NCI-H524 (cell line): ENCODE measurements at places on chromosomes 16 and 17.

- DNase-seq = no peak
These were observed 173.8 kb downstream of the RPTOR start for GRCh38 chr17:80718428-80718827.

DNA sequence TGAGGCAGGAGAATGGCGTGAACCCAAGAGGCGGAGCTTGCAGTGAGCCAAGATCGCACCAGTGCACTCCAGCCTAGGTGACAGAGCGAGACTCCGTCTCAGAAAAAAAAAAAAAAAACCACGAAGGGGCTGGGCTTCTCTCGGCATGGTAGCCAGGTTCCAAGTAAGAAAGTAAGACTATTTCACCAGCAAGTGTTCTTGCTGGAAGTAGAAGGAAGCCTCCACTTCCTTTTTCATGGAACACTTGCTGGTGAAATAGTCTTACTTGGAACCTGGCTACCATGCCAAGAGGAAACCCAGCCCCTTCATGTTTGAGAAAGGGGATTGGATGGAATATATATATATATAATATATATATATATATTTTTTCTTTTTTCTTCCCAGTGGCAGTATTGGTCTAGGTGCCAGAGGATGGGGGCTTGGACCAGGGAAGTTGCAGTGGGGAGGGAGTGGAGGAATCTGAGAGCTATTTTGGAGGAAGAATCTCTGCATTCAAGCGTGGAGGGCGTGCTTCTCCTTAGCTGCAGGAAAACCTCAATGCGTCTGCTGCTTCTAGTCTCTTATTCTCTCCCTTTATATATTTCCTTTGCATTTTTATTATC is 7.2 kb upstream of the N4BP1 start:
- no peak for DNase-seq

GRCh38 chr17:50479522-50480141 is 972 bp downstream of the RSAD1 start:
- peak; percentile 89 for DNase-seq

DNA sequence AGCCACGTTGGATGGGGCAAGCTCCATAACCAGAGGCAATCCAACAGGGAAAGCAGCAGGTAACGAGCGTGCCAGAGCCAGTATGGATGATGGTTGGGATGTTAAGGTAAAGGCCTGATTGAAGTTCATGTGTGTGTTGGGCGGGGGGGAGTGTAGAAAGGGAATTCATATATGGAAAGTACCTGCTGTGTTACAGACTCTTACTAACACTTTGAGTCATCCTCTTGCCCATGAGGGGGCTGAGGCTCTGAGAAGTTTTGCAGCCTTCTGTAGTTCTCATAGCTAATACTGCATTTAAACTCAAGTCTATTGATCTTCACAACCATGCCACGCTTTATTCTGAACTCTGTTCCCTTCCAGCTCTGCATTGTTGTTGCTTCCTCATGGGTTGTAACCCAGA is 28.5 kb downstream of the SYCE1L start:
- no peak for DNase-seq

GRCh38 chr17:76887802-76888201 is 19.6 kb downstream of the MGAT5B start:
- no peak for DNase-seq

GRCh38 chr17:5219536-5219935 is 15.1 kb downstream of the SCIMP start:
- DNase-seq = no peak

- DNase-seq = no peak
These were observed 27.9 kb downstream of the NLRC5 start for GRCh38 chr16:57017251-57017650.
